ENCODE measurements at places on chromosomes 1 and 21.

DNA sequence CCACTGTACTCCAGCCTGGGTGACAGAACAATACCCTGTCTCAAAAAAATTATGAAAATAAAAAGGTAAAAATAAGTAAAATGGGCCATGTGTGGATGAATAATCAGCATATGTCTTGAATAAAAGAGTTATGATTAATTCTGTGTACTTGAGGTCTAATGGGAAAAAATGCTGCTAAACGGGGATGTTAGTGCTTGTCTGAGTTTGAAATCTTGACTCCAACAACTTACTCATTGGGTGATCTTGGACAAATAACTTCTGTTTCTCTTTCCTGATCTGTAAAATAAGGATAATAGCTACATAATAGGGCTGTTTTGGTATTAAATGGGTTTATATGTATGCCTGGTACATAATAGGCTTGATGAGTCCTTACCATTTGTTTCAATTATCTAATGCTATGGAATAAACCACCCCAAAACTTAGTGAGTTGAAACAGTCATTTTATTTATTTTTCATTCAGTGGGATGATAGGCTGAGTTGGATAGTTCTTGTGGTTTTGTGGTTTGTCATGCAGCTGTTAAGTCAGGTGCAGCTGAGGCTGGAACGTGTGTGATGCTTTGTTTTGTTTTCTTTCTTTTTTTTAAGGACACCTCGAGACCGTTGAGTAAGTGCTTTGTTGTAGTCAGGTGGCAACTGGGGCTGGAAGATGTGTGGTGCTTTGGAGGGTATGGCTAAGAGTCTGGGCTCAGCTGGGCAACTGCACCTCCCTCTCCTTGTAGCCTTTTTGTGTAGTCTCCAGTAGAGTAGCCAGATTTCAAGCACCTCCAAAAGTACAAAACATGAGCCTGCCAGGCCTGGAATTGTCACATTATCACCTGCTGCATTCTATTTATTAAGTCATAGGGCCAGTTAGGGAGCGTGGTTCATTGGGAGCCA is 4.9 kb downstream of the MDM4 start:
- DNase-seq, result peak; percentile 40

DNA sequence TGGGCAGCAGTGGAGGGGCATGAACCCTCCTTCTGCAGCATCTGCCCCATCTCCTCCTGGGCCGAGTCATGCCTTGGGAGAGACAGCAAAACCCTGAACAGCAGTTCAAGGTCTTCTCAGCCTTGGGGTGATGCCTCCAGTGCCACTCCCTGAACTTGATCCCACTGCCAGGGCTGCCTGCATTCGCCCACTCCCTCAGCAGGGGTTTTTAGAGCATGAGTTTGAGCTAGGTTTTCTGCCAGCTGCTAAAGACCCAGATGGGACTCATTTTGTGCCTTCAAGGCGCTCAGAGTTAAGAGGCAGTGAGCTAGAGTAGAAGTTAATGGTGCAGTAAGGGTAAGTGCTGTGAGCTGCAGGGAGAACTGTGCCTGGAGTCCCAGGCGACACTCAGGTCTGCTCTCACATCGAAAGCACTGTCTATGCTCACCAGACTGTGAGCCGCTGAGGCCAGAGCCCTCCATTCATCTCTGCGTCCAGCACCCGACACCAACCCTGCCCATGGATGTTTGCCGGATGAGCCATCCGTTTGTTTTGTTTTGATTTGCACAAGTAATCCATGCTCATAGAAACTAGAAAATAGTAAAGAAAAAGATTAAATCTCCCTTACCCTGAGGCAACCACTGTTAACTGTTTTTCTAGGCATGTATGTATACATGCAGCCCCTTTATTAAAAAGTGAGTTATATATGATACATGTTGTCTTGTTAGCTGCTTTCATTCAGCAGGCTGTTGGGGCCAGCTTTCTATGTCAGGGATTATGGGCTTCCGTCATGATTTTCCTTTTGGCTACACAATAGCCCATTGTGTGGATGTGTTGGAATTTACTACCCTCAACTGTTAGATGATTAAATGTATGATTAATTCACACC is 67.8 kb downstream of the VPS26C start:
- DNase-seq, result no peak

DNA sequence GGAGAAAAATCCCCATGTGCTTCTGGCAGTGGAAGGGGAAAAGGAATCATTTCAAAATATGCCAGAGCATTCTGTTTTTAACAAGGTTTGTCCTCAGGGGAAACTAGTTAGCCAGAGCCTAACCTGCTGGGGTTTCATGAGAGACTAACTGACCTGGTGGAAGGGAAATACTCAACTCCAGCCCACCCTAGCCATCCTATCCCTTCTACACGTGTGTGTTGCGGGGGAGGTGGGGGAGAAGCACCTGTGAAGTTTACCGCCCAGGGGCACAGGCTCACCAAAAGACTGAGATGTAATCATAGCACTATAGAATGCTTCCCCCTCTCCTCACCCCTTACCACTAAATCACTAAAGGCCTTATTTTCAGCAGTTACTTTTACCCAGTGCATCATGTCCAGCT is 139.5 kb downstream of the GRIK3 start:
- no peak for DNase-seq

DNA sequence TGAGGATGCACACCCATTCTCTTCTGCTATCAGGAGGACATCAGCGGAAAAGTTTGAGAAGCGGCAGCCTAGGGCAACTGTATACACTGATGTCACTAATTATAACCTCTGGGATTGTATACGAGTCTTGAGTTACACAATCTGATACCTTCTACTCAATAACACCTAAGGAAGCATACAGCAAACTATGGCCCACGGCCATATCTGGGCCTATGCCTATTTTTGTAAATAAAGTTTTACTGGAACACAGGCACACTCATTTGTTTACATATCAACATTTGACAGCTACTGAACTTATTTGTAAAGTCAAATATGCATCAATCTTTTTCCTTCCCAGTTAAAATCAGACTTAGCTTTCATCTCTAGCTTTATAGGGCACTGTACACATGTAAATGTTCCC is 187.2 kb downstream of the ZSCAN20 start:
- DNase-seq, result no peak

GRCh38 chr1:48566492-48566891 is 94.5 kb upstream of the SPATA6 start:
- no peak for DNase-seq

DNA sequence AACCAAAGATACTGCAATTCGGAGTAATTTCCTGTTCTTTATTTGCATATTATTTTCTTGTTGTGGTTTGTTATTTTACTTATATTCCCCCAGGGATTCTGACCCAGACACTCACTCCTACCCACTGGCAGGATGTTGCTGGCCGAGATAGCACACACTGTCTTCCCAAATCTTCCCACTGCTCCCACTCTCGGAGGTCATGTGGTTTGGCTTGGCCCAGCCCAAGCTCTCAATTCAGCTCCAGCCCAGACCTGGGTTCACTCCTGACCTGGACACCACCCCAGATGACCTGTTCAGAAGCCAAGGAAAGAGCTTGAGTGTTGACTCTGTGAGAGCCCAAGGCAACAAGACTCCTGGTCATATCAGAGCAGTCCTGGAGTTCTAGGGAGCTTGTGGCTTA is 1.2 kb upstream of the FAM43B start:
- DNase-seq, result no peak

- DNase-seq, result no peak
Measured at GRCh38 chr1:51788938-51789337, 89.6 kb downstream of the NRDC start.

GRCh38 chr1:5156416-5157120 is 502.2 kb downstream of the AJAP1 start:
- DNase-seq, result no peak

- DNase-seq, result no peak
Measured at GRCh38 chr1:148158341-148159003, 6.4 kb upstream of the NBPF11 start.

- DNase-seq, result no peak
Measured at GRCh38 chr1:151811181-151811580, 6.0 kb upstream of the LINGO4 start.

GRCh38 chr1:200786788-200787187 is 48.1 kb downstream of the CAMSAP2 start:
- no peak for DNase-seq

DNA sequence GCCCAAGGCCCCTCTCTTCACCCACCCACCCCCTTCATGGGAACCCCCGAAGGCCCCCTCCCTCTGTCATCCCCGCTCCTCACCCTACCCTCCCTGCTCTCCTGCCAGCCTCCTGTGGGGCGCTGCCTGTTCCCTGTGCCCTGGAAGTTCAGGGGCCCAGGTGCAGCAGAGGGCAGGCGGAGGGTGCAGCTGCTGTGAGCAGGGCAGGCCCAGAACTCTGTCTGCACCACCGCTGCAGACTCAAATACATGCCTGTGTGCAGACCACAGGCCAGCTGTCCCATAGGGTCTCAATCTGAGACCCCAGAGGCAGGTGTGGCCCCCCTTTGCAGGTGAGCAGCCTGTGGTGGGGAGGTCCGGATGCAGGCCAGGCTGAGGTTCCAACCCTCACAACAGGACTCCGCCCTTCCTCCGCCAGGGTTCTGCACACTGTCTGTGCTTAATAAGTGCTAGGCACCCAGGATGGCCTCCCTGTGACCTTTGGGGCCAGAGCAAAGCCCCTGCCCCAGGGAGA is 62.5 kb downstream of the WNT9A start:
- no peak for DNase-seq

DNA sequence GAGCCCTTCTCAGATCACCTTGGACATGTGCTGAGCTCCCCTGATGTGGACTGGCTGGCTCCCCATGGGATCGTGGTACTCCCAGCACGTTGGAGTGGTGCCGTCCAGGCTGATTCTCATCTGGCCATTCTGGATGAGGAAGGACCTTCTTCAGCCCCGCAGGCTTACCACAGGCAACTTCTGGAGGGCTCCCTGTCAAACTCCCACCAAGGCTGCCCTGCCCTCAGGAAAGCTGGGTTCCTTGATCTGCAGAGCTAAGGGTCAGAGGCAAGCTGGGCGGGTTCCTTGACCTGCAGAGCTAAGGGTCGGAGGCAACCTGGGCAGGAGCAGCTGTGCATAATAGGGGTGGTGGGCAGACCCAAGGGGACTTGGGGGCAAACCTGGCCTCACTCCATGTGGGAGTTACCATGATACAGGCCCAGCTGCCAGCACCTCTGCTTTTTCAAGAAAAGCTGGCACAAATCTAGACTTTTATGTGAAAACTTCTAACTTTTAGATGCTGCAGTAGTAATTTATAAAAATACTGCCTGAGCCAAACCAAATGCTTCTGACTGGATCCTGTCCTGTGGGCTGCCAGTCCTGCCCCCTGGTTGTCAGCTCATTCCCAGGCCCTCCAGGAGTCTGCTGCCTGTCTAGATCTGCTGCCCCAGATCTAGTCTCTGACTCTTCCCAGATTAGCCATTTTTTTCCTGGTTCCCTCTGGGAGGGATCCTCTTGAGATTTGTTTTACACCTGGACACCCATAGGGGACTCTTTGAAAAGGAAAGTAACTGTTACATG is 5.6 kb upstream of the THEM5 start:
- no peak for DNase-seq

DNA sequence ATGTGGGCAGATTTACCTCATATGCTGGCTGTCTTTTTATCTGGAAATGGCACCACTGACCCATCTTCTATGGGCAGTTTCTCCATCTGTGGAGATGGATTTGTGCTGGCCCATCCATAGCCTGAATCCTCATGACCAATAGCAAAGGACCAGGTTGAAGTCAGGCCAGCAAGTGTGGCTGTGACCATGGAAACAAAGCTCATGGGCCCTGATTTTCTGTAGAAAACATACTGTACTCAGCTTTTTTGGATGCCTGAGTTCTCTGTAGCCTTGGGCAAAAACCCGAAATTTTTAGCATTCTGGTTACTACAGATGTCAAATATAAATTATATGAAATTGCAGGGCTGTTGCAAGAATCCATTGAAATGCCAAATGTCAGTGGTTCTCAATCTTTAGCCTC is 155.0 kb downstream of the PLXNA2 start:
- DNase-seq, result no peak

GRCh38 chr1:234913278-234913649 is 215.4 kb downstream of the TOMM20 start:
- DNase-seq, result no peak

DNA sequence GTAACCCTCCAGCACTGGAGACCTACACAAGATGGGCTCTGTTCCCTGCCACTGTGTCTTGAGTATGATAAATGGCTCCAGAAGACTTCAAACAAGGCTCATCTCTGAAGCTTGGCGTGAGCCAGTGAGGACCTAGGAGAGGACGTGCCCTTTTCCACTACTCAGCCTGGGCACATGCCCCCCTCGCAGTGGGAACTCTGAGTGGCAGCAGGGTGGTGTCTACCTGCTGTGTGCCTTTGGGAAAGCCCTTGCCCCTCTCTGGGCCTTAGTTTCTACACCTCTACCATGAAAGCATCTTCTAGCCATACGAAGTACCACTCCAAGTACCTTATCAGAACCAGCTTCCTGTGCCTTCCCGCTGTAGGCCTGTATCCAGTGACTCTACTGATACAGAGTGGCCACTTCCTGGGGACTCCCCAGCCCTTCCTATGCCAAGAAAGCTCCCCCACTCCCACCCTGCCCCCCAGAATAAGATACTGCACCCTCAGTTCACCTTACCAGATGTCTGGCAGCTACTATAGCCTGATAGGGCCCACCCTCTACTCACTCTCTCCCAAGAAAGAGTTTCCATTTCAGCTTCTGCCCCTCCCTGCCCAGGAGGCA is 3.1 kb upstream of the MOB3C start:
- no peak for DNase-seq

- no peak for DNase-seq
Measured at GRCh38 chr21:23853796-23854379, 1753.4 kb downstream of the MRPL39 start.

- no peak for DNase-seq
Measured at GRCh38 chr1:64976361-64976760, 10.0 kb upstream of the JAK1 start.

- no peak for DNase-seq
Measured at GRCh38 chr1:37663426-37664000, 28.8 kb upstream of the CDCA8 start.

DNA sequence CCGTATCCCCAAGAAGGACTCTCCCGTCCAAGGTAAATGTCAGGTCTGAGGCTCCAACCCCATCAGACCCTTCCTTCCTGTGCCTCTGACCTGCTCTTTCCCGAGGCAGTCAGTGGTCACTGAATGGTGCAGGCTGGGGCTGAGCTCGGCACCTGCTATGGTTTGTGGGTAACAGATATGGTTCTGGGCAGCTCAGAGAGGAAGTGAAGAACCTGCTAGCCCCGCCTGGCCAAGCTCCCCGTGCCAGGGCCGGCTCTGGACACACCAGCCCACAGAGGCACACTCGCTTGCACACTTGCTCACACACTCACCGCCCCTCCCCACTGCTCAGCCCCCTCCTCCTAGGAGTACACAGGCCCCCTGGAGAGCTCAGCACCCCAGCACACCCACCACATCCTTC is 16.4 kb downstream of the NCMAP start:
- no peak for DNase-seq

GRCh38 chr1:46991083-46991923 is 32.2 kb upstream of the CYP4X1 start:
- DNase-seq, result no peak

DNA sequence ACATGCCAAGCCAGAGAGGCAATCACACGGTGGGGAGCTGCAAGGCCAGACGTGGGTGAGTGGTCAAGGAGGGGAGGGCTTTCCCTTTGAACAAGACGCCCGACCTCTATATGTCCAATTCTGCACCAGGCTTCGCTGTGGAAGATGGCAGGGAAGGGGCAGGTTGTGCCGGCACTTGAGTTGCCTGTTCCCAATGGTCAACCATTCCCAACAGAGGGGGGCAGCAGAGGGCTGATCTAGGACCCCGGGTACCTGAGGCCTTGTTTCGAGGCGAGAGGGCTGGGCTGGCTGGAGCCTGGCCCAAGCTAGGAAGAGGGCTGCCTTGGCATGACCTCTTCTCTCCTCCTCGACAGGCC is 64.9 kb downstream of the TMEM53 start:
- DNase-seq, result peak; percentile 13
